M059J (cell line): ENCODE measurements at places on chromosomes 6 and 20. TPM values are rescaled to one million over a fixed set of nuclear protein-coding genes. Genes with fewer than 3 reads are reported as not detected.
A peak's percentile ranks its signal among the peaks of the same experiment; 100 is the strongest.

- DNase-seq, result no peak
Observed at GRCh38 chr6:159461998-159462397, 231.0 kb downstream of the SOD2 start.

GRCh38 chr20:20793591-20793990, 81.1 kb upstream of the RALGAPA2 start:
- no peak for DNase-seq

- no peak for DNase-seq
Observed at GRCh38 chr6:145489583-145489982, 245.7 kb downstream of the EPM2A start.

DNA sequence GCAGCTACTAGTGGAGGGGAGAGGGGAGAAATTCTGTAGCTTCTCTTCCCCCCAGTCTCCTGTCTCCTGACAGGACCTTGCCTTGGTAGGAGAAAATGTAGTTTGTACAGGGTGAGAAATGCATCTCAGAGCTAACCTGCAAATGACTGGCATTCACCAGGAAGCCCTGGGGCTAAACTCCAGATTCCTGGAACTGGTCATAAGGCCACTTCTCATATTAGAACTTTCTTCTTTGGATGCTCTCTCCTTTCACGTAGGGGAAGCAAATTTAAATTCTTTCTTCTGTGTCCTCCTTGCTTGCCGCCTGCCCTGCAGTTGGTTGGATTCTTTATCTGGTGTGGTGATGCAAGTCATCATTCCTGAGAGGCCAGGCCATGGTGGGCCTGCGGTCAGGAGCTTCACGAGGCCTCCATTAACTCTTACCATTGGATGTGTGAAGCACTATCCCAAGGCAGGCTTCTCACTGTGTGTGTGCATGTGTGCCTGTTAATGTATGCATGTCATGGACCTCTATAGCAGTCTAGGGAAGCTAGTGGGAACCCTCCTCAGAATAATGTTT, 182.0 kb downstream of the PHF3 start:
- DNase-seq, result peak; percentile 43

- no peak for DNase-seq
Observed at GRCh38 chr6:56746767-56747504, 104.2 kb upstream of the DST start.

DNA sequence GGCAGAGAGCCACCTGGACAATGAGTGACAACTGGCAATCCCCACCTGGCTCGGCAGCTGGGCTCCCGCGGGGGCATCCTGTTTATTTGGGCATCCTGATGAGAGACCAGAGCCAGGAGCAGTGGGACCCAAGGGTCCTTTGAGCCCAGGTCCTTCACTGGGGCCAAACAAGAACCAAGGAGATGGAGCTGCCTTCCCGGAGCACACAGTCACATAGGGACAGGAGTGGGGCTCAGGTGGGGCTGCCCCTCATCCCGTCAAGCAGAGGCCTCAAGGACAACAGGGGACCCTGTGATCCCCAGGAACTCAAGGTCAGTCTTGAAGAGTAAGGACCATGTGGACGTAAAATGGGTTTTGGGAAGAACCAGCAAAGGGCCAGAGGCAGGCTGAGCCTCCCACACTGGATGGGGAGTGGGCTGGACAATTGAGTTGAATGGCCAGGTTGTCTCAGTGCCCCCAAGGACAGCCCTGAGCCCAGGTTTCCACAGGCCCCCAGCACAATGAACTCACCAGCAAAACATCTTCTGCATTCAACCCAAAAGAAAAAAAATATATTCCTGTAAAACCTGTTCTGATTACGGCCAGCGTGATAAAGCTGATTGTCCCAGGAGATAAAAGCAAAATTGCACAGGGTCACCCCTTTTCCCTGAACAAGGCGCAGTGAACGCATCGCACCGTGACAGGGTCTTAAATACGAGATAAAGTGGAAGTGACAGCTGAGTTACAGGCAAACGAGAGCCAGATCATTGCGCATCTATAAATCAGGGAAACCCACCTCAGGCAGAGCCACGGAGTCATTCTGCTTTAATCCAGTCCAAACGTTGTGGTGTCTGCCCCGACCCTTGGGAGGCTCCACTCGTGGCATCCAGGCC, 86.2 kb downstream of the ANKRD60 start:
- DNase-seq, result no peak

- DNase-seq, result peak; percentile 86
Observed at GRCh38 chr6:54419885-54420284, 111.6 kb downstream of the TINAG start.

DNA sequence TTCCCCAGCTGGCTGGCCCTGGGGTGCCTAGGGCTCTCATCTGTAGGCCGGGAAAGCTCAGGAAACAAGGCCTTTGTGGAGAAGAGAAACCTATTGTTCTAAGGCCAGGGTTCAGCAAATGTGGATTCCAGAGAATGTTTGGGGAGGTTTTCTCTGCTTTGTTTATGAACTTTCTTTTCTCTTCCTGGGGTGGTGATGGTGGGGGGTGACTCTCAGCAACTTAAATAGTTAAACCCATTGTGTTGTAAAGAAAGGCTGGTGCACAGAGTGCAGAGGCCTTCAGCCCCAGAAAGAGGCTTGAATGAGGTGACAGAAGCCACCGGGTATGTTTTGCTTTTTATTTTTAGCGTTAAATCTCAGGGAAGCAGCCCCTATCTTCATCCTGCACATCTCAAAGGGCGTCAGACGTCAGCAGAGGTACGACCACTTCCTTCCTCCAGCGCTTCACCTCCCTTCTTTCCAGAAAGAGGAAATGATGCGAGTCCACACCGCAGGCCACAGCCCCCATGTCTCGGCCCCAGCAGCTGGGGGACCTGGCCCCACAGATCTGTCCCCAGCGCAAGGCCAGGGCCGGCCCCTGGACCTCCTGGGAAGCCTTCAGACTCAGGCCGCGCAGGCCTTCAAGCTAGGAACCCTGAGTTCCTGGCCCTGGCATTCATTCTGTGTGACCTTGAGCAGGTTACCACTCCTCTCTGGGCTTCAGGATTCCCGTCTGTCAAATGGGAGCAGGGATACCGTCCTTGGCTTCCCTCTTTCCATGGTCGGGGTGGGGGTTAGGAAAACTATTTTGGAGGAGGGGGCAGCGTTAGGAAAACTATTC, 605 bp upstream of the PPP1R16B start:
- DNase-seq, result no peak

Gene PHACTR3
- not detected in 2 replicates for total RNA-seq

GRCh38 chr20:43507150-43508080, at the start of gene L3MBTL1:
Gene L3MBTL1, plus strand, starts transcription at chr20:43507697. Its CDS starts 5,807 bp downstream, at chr20:43513504.
- DNase-seq, result peak; percentile 55

- DNase-seq, result peak; percentile 78
Observed at GRCh38 chr6:139161169-139161568, 26.3 kb downstream of the HECA start.

DNA sequence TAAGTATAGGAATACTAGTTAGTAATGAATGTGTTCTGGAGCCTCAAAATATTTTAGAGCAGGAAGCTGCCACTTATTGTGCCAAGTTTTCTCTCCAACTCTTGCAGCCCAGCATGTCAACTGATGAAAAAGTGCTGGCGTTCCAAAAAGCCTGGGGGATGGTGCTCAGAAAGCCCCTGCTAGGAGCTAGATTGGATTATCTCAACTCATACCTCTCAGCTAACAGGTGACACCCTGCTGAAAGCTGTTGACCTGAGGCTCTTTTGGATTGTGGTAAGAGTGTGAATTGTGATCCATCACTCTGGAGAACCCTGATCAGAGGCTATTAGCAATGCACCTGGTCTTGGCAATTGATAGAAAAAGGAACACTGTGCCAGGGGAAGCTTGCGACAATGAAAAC, 580.4 kb downstream of the EYS start:
- no peak for DNase-seq

GRCh38 chr6:168581706-168582105, 140.7 kb downstream of the SMOC2 start:
- DNase-seq, result no peak

- DNase-seq, result peak; percentile 69
Observed at GRCh38 chr6:27238010-27238983, 9.2 kb upstream of the PRSS16 start.

Gene SMOC2
- 0.05 and 0.47 TPM in 2 replicates for total RNA-seq

Gene TSPO2
- total RNA-seq, result not detected in 2 replicates

DNA sequence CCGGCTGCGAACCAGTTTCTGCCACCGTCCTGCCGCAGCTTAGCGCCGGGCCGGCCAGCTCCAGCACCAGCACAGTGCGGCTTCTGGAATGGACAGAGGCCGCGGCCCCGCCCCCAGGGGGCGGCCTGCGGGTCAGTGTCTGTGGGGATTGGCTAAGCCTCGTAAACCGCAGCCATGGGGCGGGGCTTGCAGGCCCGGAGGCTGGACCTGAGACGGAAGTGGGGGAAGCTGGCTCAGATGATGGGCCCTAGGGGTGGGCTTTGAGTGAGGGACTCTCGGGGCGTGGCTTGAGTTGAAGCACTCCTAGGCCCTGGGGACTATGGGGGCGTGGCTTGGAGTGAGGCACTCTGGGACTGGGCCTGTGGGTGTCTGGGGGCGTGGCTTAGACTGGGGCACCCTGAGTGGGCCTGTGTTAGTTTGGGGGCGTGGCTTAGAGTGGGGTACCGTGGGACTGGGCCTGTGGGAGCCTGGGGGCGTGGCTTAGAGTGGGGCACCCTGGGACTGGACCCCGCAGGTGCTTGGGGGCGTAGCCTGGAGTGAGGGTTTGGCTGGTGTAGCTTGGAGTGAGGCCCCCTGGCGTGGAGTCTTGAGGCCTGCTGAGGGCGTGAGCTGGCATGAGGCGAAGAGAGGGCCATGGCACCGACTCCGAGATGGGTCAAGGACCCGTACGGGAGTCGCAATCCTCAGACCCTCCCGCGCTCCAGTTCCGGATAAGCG, 6.6 kb downstream of the L3MBTL1 start:
- peak; percentile 100 for DNase-seq

DNA sequence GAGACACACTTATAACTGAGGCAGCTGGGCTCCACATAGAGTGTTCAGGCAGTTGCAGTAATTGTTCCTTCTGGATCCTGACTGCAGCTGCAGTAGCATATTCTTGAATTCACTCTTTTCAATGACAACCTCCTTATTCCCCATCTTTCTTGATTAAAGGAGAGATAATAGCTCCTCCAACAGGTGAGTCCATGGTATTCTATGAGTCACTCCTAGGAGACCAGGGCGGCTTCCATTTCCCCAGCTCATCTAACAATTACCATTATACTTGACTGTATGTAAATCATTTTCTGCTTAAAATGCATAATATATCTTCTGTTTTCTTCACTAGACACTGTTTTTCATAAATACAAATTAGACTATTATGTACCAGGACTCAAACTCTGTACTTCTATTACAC, 62.4 kb downstream of the TENT5A start:
- DNase-seq, result no peak

Gene KCNQ5
- 3.2 and 4.8 TPM in 2 replicates for total RNA-seq

GRCh38 chr6:128421788-128422187, 98.6 kb downstream of the PTPRK start:
- no peak for DNase-seq

GRCh38 chr20:50579511-50579910, 69.3 kb downstream of the PTPN1 start:
- no peak for DNase-seq

Gene PRSS35
- total RNA-seq, result 0.25 and 0.49 TPM in 2 replicates

- DNase-seq, result no peak
Observed at GRCh38 chr6:44266347-44266746, 996 bp upstream of the NFKBIE start.

- no peak for DNase-seq
Observed at GRCh38 chr6:170007468-170008293, 256.3 kb downstream of the ERMARD start.

DNA sequence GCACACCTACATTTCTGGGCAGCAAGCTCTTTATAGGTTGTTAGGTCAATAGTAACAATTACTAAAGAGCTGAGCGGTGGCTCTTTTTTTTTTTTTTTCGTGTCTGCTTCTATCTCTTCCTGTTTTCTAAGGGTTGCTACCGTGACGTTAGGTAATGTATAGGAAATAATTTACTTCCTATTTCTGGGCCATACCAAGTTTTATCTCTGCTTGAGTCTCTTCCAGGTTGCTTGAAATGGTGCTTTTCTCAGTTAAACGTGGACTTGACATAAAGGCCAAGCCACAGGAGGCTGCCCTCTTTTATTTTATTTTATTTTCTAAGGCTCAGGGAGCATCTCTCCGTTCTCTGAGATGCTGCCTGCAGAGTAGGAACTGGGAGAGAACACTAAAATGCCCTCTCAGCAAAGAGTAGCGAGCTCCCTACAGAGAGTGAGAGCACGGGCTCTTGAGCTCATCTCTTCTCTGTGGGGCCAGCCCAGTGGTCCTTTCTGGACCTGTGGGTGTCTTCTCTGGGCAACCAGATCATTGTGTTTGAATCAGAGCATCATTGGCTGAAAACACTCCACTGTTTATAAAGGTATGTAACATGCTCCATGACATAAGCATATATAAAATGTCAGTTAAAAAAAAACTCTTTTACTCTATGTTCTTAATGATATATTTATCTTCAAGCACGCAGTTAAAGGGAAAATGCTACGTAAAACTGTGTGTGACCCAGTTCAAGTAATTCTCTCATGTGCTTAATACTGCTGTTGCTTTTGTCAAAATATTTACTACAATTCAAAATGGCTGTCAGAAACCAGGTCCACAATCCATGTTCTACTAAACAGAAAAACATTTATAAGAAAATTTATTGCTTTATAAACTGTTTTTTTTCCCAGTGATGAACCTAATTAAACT, at the start of gene ZNF831:
ZNF831 (plus strand) TSS at position 191 of the 900 bp plus-strand sequence. CDS start 27,199 bp downstream, outside the sequence.
- DNase-seq, result no peak

Gene USP49
- 2.6 and 3.6 TPM in 2 replicates for total RNA-seq

- no peak for DNase-seq
Observed at GRCh38 chr20:36150847-36151539, 3.5 kb upstream of the EPB41L1 start.

Gene PXDC1
- 75.3 and 89.8 TPM in 2 replicates for total RNA-seq
